GM12878 (cell line): ENCODE measurements at places on chromosomes 1 and 21. TPM values are rescaled to one million over a fixed set of nuclear protein-coding genes. Genes with fewer than 3 reads are reported as not detected.

PLEKHA6 gene
- 0.21 and 0.69 TPM in 2 replicates for total RNA-seq

TDRD5 gene
- total RNA-seq = not detected in 2 replicates

ATP1A4 gene
- total RNA-seq = 0.62 TPM in 1 of 2 replicates, not detected in the other

CD2 gene
- total RNA-seq = 2.4 and 2.9 TPM in 2 replicates

IFNLR1 gene
- 3.9 and 5.1 TPM in 2 replicates for total RNA-seq

NR5A2 gene
- 0.21 and 0.26 TPM in 2 replicates for total RNA-seq

GRCh38 chr1:97190326-97190725 lies 468.7 kb downstream of the PTBP2 start:
- DNase-seq = no peak
- no peaks in the 10 kb centered on the region for H3K4me1 ChIP-seq
- no peaks in the 10 kb centered on the region for H3K27me3 ChIP-seq
- no peak overlapping the region for H3K27ac ChIP-seq

DNA sequence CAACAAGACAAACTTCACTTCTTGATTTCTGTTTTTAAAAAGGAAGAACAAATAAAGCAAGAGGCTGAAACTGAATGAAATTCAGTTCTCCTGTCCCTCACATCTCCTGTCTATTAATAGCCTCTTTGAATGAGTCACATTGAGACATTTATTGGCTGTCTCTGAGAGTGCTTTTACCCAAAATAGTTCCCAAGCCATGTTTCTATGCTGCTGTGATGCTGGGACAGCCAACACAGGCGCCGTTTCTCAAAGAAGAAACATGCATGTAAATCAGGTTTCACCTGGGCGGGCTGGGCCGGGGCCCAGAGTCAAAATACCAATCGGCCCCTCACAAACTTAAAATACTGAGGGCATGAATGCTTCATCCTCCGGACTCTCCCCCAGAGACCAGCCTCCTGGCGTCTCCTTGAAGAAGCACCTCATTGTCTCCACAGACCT lies 105.2 kb downstream of the EDEM3 start:
- DNase-seq = peak; percentile 57
- H3K27me3 ChIP-seq = no peaks in the 10 kb centered on the region
- H3K4me3 ChIP-seq = peak overlapping the region; percentile 50; the same call in 1 of the 2 replicates
- peaks cover 30% of the 10 kb centered on the region for H3K4me1 ChIP-seq

DNA sequence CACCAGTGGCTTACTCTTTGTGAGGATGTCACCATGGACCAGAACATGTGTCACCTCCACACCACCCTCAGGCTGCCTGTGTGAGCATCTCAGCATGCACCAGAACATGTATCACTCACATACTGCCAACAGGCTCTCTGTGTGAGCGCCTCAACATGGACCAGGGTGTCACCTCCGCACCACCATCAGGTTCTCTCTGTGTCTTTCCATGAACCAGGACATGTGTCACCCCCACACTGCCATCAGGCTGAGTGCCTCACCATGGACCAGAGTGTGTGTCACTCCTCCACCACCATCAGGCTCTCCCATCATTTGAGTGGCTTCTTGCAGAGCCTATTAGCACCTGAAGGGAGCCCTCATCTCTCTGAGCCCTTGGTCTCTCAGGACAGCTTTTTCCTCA lies 125.2 kb downstream of the ZNF648 start:
- no peaks in the 10 kb centered on the region for H3K27me3 ChIP-seq
- peak overlapping the region; percentile 82 for H3K27ac ChIP-seq
- no peaks in the 10 kb centered on the region for H3K36me3 ChIP-seq
- no peak overlapping the region for H3K4me3 ChIP-seq
- DNase-seq = no peak

GRCh38 chr1:179968994-179969919 lies 14.6 kb downstream of the CEP350 start:
- no peaks in the 10 kb centered on the region; the same call in 1 of the 2 replicates for H3K4me1 ChIP-seq
- H3K4me3 ChIP-seq = no peak overlapping the region
- DNase-seq = no peak
- H3K27me3 ChIP-seq = no peaks in the 10 kb centered on the region
- H3K27ac ChIP-seq = no peak overlapping the region

- H3K36me3 ChIP-seq = no peaks in the 10 kb centered on the region
Observed at GRCh38 chr1:210482491-210482890, 153.8 kb downstream of the HHAT start.

DNA sequence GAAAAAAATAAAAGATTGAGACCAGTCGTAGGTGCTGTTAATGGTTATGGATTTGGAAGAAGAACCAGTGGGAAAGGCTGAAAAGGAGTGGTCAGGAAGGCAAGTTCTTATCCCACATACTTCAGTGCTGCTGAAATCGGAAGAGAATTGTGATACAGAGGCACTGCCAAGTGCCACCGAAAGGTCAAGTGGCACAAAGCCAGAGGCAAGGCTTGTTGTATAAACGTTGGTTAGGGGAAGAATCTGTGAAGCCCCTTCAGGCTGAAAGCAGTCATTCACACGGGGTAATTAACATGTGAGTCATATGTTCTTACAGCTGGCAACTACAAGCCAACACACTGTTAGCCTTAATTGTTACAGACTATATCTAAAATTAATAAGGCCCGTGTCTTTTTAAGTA lies 48.8 kb downstream of the ZBTB40 start:
- peaks cover 4% of the 10 kb centered on the region for H3K36me3 ChIP-seq
- H3K4me3 ChIP-seq = no peak overlapping the region
- no peak overlapping the region for H3K27ac ChIP-seq
- DNase-seq = no peak
- no peaks in the 10 kb centered on the region for H3K27me3 ChIP-seq

GRCh38 chr1:77263708-77264107 lies 18.1 kb upstream of the AK5 start:
- H3K27ac ChIP-seq = no peak overlapping the region
- no peak for DNase-seq
- H3K36me3 ChIP-seq = no peaks in the 10 kb centered on the region
- no peaks in the 10 kb centered on the region for H3K27me3 ChIP-seq
- H3K4me3 ChIP-seq = no peak overlapping the region
- no peaks in the 10 kb centered on the region for H3K4me1 ChIP-seq

- no peak overlapping the region for H3K4me3 ChIP-seq
- no peaks in the 10 kb centered on the region for H3K4me1 ChIP-seq
- no peaks in the 10 kb centered on the region for H3K27me3 ChIP-seq
- no peak for DNase-seq
Observed at GRCh38 chr21:32298148-32298559, 501 bp upstream of the MRAP start.

DNA sequence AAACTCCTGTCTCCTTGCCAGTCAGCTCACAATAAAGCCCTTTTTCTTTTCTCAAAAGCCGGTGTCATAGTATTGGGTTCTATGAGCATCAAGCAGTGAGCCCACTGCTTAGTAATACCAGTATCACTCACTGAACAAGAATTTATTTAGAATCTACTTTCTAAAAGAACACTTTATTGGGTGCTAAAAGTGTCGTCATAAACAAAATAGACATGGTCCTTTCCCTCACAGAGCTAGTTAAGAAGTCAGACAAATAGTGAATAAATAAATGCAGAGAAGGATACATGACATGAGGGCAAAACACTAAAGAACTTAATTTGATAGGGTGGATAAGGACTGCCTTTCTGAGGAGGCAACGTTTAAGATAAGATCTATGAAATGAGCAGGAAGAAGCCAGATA lies 32.2 kb downstream of the EVI5 start:
- no peaks in the 10 kb centered on the region for H3K36me3 ChIP-seq
- no peaks in the 10 kb centered on the region for H3K4me1 ChIP-seq
- H3K4me3 ChIP-seq = no peak overlapping the region
- DNase-seq = no peak
- H3K27me3 ChIP-seq = no peaks in the 10 kb centered on the region

DNA sequence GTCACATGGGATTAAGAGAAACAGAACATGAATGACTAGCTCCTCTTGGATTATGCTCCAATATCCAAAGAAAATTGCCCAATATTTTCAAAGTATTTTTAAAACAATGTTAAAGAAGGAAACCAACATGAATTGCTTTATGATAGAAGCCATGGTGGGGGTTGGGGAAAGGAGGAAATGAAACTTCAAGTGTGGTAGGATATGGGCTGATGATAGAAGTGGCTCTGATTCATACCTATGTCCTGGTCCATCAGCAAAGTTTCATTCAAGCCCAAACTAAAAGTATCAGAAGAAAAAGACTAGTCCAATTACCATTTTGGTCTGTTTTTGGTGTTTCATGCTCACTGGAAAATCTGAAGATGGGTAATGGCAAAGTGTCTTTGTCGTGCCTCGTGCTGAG lies 104.2 kb upstream of the PROX1 start:
- H3K27me3 ChIP-seq = no peaks in the 10 kb centered on the region
- H3K36me3 ChIP-seq = no peaks in the 10 kb centered on the region
- H3K4me3 ChIP-seq = no peak overlapping the region
- no peak overlapping the region for H3K27ac ChIP-seq
- DNase-seq = no peak
- no peaks in the 10 kb centered on the region for H3K4me1 ChIP-seq
